ENCODE measurements at places on chromosomes 16 and 17.

GRCh38 chr16:15658556-15658955, 8.5 kb downstream of the NDE1 start:
- DNase-seq, result no peak

GRCh38 chr17:40451420-40451819, 8.2 kb downstream of the IGFBP4 start:
- DNase-seq, result no peak

GRCh38 chr16:1450218-1450617, 5.9 kb upstream of the CCDC154 start:
- DNase-seq, result no peak

- no peak for DNase-seq
Observed at GRCh38 chr17:81712468-81713003, 452 bp downstream of the SLC25A10 start.

DNA sequence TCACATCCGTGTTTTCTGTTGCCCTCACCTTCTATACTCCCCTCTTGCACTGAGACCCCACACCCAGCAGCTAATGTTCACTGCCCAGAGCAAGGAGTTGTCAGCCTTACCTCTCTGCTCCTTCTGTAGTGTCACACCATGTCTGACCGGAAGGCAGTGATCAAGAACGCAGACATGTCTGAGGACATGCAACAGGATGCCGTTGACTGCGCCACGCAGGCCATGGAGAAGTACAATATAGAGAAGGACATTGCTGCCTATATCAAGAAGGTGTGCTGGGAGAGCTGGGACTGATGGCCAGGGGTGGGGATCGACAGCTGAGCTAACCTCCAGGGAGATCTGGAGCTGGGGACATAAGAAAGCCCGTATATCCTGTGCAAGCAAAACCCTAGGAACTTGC, 3.7 kb downstream of the DYNLL2 start:
- no peak for DNase-seq

DNA sequence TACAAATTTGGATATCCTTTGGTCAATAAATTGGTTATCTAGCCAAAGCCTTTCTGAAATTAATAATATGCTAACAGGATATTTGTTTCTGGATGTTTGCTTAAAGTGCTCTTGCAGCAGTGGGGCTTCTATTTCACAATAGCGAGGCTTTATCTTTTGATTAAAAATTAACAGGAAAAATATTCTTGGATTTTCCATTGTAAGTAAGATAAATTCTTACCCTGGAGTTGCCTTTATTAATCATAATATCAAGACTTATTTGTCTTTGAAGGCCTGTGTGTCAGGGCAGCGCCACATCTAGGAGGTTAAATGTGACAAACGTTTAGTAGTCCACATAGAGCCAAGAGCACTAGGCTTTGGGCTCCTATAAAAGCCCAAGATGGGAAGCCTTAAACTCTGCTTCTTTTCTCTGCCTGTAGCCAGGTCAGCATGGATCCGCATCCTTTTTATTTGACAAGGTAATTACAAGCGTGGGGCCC, 5.3 kb downstream of the TMEM97 start:
- no peak for DNase-seq

DNA sequence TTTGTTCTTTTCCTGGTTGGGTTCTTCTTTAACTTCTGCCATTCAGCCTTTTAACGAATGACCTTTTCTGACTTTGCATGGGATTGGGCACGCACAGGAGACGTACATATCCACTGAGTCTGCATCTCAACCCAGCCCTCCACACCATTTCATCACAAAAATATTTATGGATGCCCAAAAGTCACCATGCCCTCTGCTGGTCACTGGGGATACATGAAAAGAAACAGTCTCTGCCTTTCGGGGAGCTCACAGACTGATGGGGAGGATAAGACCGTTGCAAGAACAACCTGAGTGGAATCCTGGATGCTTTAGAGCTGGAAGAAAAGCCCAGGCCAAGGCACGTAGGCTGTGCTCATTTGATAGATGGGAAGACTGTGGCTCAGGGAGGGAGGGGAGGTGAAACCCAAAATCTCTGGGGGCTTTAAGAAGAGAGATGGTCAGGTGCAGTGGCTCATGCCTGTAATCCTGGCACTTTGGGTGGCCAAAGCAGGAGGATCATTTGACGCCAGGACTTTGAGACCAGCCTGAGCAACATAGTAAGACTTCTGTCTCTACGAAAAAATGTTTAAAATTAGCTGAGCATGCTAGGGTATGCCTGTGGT, 7.9 kb upstream of the MT2A start:
- DNase-seq, result no peak
